ENCODE measurements at places on chromosomes 2 and 18.

GRCh38 chr2:239339726-239340601, 60.9 kb downstream of the HDAC4 start:
- no peak for DNase-seq

- DNase-seq, result no peak
Observed at GRCh38 chr2:17579605-17580318, 39.3 kb downstream of the VSNL1 start.

DNA sequence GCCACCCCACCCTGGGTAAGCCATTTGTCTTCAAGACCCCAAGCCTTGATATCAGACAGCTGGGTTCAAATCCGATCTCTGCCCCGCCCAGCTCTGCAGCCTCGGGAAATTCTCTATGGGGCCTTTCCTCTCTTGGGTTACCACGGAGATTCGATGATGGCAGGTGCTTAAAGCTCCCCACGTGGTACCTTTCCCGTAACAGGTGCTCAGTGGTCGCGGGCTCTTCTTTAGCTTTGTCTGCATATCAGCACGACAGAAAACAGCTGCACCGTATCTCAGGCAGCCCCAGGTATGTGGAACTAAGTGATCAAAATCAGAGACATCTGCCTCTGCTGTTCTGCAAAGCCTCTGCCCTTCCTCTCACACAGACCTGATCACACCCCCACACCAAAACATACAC, 37.4 kb downstream of the TTC32 start:
- DNase-seq, result no peak

DNA sequence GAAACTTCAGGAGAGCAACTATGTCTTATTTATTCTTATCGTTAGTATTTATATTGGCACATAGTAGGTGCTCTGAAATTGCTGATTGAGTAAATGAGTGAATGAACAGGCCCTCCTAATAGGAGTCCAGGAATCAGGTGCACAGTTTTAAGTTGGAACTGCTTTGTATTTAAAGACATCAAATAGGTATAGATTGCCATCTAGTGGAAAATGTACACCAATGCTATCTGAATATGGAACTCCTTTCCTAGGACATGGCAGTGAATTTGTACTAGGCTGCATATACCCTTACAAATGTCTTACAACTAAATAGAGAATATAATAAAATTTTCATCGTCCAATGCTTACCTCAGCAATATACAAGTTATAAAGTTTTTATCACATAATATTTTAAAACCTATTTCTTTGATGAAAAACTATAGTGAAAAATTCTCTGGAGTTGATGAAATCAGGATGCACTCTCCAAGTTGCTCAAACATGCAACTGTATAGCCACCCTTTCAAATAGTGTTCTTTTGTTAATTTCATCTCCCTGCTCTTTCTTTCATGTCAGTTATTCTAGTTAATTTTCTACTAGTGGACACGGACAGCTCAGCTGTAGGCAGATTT, 318.9 kb upstream of the SYT4 start:
- DNase-seq, result no peak

- no peak for DNase-seq
Observed at GRCh38 chr18:5961097-5961827, 65.9 kb upstream of the TMEM200C start.

DNA sequence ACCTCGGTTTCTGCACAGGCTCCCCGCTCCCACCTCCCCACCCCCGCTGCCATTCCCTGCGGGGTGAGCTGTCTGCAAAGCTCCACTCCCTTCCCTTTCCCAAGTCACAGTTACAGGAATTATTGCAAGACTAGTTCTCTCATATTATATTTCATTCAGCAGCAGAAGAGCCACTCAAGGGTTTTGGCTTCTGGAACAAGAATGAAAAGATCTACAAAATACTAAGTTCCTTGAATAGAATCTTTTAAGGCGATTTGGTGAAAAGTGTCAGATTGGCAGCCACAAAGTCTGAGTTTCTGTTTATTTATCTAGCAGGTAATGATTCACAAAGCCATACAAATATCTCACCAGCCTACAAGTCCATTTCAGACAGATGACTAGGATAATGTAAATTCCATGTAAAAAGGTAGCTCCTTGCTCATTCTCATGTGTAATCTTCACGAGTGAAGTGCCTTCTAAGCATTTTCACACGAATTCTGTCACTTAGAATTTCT, 221.9 kb upstream of the RBBP8 start:
- no peak for DNase-seq

DNA sequence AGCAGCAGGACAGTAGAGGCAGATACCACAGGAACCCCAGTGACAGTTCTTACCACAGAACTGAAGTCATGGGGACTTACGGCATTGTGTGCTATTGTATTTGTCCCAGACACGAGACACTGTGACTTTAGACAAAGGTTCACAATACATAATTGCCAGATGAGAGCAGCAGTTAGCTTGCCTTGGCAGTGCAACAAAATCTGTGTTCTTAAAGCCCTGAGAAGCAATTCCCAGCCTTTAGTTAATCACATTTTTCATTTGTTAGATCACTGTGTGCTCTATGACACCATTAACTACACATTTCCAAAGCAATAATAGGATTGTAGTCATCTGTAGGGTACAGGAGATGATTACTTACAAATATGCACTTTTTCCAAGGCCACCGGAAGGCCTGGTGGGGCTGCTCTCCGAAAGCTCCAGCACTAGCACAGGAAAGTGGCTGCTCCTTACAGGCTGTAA, 97.5 kb upstream of the LDLRAD4 start:
- no peak for DNase-seq

DNA sequence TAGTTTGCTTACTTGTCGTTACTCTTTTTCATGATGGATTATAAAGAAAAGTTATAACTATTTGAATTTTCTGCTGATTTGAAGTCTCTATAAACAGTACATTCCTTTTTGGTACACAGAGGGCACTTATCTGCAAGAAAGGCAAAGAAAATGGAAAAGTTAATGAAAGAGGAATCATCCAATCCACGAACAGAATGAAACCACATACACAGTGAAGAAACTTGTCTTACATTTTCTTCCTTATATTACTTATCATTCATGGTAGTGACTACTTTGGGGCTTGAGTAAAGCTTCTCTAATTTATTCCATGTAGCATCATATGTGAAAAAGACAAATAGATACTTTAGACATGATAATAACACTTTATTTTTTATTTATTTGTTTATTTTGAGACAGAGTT, 14.8 kb upstream of the ACTR3 start:
- DNase-seq, result no peak

- no peak for DNase-seq
Observed at GRCh38 chr18:49569724-49570123, 7.9 kb downstream of the LIPG start.

- DNase-seq, result no peak
Observed at GRCh38 chr2:25614711-25615110, 58.7 kb downstream of the DTNB start.

- DNase-seq, result no peak
Observed at GRCh38 chr2:85033388-85033787, 62.4 kb downstream of the KCMF1 start.

- DNase-seq, result no peak
Observed at GRCh38 chr2:162196638-162197037, 44.6 kb upstream of the GCG start.

- DNase-seq, result no peak
Observed at GRCh38 chr2:10378189-10378588, 69.9 kb downstream of the ODC1 start.

Data from AG09319 (cell line).